ENCODE measurements at places on chromosomes 13 and 19.

DNA sequence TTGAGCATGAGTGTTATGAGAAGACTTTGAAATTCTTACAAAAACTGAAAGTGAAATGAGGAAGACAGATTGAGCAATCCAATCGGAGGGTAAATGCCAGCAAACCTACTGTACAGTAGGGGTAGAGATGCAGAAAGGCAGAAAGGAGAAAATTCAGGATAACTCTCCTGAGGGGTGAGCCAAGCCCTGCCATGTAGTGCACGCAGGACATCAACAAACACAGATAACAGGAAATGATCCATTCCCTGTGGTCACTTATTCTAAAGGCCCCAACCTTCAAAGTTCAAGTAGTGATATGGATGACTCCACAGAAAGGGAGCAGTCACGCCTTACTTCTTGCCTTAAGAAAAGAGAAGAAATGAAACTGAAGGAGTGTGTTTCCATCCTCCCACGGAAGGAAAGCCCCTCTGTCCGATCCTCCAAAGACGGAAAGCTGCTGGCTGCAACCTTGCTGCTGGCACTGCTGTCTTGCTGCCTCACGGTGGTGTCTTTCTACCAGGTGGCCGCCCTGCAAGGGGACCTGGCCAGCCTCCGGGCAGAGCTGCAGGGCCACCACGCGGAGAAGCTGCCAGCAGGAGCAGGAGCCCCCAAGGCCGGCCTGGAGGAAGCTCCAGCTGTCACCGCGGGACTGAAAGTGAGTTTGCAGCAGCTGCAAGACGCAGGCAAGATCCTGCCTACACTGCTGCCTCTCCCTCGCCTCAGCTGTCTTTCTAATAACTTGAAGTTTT, at the start of gene TNFSF13B:
Gene TNFSF13B, plus strand, starts transcription at position 118 of the 728 bp plus-strand sequence. Its CDS starts 178 bp downstream, at position 296.
- no peak for DNase-seq

GRCh38 chr19:4400135-4400936, at the start of gene SH3GL1:
Gene SH3GL1, minus strand, starts transcription at chr19:4400547. Its CDS starts 179 bp downstream, at chr19:4400368.
- peak; percentile 87 for DNase-seq

DNA sequence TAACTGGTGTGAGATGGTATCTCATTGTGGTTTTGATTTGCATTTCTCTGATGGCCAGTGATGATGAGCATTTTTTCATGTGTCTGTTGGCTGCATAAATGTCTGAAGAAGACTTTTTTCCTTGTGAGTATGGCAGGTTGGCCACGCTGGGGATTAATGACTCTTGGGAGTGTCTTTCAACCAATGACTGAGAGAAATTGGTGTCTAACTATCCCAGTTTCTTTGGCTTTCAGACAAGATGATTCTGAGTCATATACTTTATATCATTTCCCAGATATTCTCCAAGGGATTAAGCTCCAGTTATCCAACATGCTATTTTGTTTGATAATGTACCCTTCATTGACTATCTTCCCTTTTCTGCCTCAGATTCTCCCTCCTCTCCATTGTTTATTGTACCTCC, 35.5 kb upstream of the CSNK1A1L start:
- no peak for DNase-seq

DNA sequence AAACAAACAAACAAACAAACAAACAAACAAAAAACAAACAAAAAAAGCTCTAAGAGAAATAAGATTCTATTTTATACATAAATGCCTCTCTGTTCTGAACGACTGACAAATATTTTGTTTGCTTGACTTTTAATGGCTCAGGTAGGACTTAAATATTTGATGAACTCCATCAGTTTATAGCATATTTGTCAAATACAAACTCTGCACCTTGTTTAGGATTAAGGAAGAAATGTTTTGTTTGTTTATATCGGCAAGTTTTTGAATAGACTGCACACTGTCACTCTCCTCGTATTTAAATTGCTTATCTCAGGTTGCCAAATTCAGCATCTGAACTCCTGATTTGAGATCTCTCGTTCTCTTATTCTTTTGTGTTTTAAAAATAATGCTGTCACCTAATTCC, 1499.7 kb upstream of the SLC10A2 start:
- no peak for DNase-seq

DNA sequence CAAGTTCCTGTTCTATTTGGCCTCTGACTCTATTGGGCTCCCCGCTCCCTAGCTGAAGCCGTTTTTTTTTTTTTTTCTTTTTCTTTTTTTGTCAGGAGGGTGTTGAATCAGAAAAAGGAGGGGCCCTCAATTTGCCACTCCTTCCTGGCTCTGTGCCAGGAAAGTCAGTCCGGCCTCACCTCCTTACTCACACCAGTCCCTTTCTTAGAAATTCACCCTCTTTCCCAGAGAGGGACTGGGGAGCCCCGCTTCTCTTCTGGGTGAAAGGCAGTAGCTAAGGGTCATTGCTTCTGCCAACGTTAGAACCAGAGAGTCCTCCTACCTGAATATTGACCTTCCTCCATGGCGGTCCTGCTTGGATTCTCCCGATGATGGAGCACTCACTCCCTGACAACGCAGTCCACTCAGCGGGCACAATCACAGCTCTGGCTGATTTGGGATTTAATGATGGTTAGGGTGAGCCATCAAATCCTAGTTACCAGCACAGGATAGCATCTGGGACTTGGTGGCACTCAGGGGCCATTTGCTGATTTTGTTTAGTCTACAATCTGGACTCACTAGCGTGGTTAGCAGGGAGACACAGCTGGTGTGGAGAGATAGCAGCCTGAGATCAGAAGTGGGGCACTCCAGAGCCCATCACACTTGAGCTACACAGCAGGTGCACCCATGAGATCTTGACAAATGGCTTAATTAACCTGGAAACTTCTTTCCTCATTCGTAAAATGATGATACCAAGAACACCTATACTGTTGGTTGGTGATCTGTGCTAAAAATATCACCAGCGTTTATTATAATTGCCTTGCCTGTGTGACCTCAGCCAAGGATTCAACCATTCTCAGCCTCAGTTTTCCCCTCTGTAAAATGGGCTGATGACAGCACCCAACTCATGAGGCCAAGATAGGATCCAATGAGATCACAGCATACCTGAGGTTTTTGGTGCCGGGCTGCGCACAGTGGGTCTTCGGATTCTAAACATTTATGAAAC, 2.2 kb downstream of the FCER2 start:
- DNase-seq = no peak

GRCh38 chr13:28671126-28671792, 12.3 kb downstream of the POMP start:
- no peak for DNase-seq

GRCh38 chr19:15126131-15126910, 19.1 kb downstream of the SYDE1 start:
- no peak for DNase-seq

- DNase-seq = no peak
These were observed 4.8 kb upstream of the NFIX start for GRCh38 chr19:12990431-12990830.

GRCh38 chr13:33322543-33322809, 36.9 kb upstream of the STARD13 start:
- no peak for DNase-seq

DNA sequence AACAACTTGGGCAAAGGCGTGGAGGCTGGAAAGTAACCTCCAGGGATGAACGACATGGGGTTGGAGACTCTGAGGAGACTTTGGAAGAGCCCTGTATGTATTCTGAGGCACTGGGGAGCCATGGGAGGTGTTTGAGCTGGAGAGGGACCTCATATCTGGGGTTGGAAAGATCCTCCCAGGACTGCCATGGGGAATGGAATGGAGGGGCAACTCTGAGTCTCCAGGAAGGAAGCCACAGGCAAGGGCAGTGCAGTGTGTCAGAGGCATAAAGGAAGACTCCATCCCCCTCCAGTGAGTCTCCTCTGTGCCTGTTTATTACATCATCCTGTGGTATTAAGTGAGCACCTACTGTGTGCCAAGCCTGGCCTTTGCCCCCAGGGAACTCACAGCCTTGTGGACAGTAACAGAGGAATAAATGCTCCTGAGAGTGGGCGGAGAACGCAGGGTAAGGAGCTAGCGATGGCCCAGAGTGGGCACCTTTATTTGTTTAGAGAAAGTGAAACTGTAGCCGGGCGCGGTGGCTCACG, 7.7 kb downstream of the PEAK3 start:
- DNase-seq = no peak

DNA sequence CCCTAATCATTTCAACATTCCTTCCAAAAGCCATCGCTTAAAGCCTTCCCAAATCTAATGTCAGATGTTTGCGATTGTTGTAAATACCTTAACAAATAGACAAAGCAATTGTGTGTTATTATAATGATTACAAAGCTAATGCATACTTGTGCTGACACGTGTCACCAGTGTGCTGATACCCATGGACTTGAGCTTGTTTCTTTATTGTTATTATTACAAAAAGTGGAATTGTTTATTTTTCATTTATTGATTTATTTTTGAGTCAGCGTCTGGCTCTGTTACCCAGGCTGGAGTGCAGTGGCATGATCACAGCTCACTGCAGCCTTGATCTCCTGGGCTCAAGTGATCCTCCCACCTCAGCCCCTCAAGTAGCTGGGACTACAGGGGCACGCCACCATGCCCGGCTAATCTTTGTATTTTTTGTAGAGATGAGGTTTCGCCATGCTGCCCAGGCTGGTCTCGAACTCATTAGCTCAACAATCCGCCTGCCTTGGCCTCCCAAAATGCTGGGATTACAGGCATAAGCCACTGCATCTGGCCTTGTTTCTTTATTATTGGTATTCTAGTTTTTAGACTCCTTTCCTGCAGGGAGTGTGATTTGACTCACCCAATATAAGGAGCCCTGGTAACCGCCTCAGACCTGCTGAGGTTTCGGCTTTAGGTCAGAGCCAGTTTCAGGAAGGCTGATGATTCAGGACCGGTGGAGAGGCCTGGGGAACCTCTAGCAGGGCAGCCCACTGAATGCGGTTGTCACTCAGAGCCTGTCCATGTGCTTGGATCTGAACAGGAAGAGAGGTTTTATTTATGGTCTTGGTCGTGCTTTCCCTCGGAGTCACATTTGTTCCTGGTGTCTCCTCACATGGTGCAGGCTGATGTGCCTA, 2.1 kb upstream of the FBXO17 start:
- peak; percentile 61 for DNase-seq

DNA sequence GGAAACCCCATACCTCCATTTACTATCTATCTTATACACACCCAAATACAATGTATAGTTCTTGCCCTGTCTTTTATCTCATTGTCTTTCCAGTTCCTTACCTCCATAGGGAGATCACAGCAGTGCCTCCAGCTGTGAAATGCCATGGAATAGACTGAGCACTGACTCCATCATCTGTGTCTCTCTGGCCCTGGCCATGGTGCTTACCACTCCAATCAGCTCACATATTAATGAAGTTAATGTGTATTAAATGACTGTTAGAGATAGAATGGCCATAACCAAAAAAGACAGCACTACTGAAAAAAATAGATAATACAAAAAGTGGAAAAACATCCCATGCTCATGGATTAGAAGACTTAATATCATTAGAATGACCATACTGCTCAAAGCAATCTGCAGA, 240.4 kb upstream of the SOX21 start:
- no peak for DNase-seq

GRCh38 chr13:50494138-50494537, 349.4 kb downstream of the DLEU7 start:
- no peak for DNase-seq

DNA sequence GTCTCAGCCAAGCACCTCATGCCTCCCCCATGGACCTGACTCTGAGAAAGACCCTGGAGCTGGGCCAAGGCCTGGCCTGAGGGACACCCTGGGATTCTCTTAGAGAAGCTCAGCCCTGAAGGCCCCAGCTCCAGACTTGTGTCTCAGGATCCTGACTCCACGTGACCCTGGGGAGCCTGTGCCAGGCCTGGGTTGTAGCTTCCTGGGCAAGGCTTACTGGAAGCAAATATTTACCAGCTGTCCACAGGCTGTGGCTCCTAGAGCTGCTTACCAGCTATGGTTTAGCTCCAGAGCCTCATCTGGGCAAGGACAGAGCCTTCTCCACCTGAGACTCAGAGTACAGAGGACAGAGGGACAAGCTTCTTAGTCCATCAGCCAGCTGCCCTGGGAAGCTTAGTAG, 61.0 kb upstream of the CEACAM8 start:
- no peak for DNase-seq

- DNase-seq = no peak
These were observed 42.2 kb downstream of the DHRS12 start for GRCh38 chr13:51761643-51762350.

DNA sequence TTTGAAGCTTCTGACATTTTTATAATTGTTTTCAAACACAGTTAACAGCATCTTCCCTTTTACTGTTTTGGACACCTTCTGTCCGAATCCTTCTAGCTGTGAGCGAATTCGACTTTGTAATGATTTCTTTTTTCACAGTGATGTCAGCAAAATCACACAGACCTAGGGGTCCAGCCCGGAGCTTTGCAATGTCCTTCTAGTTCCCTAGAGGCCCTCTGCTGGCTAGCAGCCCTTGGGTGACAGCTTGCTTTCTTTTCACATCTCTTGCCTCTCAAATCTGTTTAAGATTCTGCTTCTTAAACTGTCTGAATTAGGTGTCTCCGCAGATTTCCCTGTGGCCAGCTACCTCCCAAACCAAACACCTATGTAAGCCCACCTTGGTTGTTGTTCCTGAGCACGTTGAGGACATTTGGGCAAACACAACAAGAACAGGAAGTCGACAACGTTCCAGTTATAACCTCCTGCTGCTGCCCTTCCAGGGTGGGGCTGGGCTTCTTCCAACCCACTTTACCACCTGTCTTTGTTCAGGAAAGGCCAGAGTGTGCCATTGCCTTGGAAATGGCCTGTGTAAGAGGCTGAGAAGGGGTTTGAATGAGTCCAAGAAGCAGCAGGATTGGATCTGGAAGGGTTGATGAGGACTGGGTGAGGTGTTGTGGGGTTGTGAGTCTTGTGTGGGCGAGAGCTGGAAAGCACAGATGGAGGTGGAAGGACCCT, 123.1 kb downstream of the ATP8A2 start:
- DNase-seq = no peak

DNA sequence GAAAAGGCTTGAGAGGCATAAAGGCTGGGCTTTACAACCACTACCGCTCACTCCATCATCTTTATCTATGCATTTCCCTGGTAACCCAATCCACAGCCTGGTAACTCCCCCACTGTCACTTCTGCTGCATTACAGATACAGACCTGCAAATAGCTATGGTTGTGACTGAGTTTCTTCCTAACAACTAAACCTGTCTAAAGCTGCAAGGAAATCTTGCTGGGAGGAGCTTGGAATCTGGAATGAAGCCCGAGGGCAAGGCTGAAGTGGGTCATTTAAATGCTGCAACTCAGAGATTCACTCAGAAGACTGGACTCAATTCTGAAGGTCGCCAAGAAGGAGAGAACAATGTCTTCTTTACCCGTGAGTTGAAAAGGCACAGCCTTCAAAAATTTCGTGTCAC, at the start of gene LGALS13:
Gene LGALS13, plus strand, starts transcription at position 301 of the 400 bp plus-strand sequence. Its CDS starts 45 bp downstream, at position 346.
- DNase-seq = no peak

Measured in stimulated activated CD4-positive, alpha-beta T cell treated with anti-CD3 and anti-CD28 coated beads, Interleukin-15, amount 100 ng/mL, for 48 hours (primary cell).